ENCODE measurements at places on chromosomes 4 and X. TPM values are rescaled to one million over a fixed set of nuclear protein-coding genes. Genes with fewer than 3 reads are reported as not detected.

GRCh38 chr4:41658163-41658562 lies 90.4 kb downstream of the PHOX2B start:
- DNase-seq = no peak

GRCh38 chr4:52172166-52172565 lies 121.1 kb downstream of the SPATA18 start:
- no peak for DNase-seq

DNA sequence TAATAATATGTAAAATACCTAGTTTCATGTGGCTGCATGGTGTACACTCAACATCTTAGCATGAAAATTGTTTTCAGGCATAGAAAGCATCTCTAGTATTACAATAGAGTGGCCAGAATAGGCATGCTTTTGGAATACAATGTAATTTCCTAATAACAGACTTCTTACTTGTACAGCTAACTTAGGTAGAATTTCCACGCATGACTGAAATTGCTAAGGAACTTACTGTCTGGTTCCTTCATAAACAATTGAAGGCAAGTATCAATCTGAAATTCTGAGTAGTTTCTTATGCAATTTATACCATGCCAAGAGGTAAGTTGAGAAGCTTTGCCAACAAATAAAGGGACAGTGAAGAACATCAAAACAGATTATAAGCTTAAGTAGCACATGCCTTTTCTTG lies 26.7 kb downstream of the SULT1E1 start:
- DNase-seq = no peak

DNA sequence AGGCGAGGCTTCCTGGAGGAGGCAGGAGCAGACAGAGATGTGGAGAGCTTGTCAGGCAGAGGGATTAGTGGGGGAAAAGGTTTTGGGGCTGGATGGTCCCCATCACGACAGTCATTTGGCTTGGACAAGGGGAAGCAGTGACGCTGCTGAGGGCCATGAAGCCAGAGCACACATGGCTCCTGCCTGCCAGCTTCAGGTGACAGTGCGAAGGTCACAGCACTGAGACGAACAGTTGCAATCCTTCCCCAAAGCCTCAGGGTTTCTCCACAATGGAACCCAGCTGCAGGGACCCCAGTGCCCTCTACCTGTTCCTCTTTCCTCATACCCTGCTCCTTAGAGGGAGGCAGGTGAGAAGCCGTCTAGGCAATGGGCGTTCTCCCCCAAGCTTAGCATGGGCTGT lies 110.3 kb downstream of the DRD5 start:
- DNase-seq = no peak

GRCh38 chr4:153022241-153022715 lies 86.2 kb downstream of the FHDC1 start:
- DNase-seq = no peak

DNA sequence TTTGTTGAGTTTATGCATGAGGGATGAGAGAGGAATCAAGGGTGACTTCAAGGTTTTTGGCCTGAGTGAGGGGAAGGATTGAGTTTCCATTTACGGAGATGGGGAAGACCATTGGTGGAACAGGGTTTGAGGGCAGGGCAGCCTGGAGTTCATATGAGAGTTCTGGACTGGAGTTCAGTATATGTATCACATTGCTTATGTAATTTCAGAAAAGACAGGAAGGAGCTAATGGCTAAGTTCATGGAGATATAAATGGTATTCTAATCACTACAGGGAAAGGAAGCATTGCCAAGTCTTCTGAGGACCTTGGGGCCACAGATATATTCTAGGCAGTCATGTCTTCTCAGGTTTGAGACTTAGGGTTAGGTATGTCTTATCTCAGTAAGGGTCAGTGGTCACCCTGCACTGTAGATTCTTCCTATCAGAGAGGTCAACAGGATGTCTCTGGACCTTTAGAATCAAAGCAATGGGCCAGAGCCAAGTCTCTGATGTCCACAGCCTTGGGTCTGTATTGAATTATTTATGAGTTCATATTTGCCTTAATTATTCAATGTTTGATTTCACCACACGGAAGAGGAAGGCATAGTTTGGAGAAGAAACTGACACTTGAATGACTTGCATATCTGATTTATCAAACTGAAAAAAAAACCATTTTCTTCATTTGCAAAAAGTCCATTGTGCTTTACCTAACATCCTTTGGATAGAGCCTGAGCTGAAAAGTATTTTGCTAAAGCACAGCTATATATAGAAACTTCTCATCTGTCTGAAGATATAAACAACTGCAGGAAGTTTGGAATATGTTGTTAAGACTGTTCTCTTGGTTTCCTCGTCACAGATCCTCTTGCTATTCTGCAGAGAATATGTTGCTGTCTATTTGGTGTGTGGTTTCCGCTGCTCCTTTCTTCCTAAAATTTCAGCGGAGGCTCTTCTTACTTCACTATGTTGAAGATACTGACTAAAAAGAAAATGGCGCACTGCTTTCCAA lies 139.5 kb downstream of the PDGFRA start:
- DNase-seq = no peak

DNA sequence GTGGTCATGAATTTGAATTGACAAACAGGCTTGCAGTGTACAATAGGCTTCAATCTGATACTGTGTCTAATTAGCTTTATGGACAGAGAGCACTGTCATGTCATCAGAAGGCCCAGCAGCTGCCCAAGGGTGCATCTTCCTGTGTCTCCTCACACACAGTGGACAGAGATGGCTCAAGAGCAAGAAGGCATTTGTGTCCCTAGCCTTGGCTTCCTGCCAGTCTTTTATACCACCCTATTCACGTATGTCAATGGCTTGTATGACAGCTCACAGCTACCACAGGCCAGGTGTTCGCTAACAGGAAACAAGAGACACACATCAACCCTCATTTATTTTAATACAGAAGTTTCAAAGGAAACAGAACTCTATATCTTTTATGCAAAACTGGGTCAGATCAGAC lies 874.0 kb upstream of the AGA start:
- no peak for DNase-seq

GRCh38 chr4:142339053-142339452 lies 507.0 kb downstream of the INPP4B start:
- no peak for DNase-seq

DNA sequence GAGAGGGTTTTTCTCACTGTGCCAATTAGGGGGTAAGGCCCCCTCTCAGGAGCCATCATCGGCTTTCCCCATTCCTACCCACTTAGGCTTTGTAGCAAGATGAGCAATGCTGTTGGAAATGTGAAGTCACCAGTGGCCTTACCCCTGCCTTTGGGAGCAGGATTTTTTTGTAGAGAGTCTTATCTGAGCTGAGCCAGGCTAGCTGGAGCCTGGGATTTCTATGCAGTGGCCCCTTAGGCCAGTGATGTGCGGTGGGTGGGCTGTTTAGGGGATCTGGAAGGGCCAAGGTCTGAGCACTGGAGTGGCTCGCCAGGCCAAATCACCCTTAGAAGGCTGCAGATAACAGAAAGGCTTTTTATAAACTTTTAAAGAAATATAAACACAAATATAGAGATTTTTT lies 4.2 kb downstream of the CXorf65 start:
- DNase-seq = no peak

DNA sequence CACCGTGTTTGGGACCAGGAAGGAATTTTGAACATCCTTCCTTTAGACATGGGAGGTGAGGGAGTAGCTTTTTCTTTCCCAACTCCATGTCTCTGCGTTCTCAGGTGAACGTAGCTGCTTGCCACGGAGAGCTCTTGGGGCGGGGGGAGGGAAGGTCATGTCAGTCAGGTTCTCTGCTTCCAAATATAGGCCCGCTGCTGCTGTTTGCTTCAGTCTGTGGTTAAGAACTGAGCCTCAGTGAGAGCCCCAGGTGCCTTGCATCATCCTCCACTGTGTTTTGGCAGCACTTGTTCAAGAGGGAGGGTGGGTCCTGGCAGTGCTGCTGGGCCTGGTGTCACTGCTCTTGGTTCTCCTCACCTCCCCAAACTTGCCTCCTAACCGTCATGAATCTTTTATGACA lies 46.5 kb downstream of the HADH start:
- DNase-seq = no peak

DNA sequence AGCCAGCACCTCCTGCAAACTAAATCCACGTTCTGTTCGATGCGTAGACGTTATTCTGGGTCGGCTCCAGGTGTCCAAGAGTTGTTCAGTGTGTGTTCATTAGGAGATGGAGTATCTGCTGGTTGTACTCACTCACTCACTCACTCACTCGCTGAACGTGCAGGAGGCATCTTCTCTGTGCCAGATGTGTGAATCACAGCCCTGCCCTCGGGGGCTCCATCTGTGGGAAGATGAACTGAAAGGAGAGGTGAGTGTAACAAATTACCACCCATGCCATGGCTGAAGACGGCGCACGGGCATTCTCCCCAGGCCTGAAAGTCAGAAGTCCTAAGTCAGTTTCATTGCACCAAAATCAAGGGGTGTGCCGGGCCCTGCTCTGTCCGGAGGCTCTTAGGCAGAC lies 16.1 kb downstream of the NSG1 start:
- no peak for DNase-seq

GRCh38 chr4:60724623-60725022 lies 475.5 kb upstream of the ADGRL3 start:
- no peak for DNase-seq

- DNase-seq = no peak
Measured at GRCh38 chr4:88734403-88734949, 36.8 kb upstream of the NAP1L5 start.

MAGEA8 gene
- total RNA-seq = not detected

TRIM2 gene
- 55.9 TPM for total RNA-seq

DHRSX gene
- total RNA-seq = 21.2 TPM

FAM47A gene
- total RNA-seq = not detected

HNRNPD gene
- 98.5 TPM for total RNA-seq

DMP1 gene
- not detected for total RNA-seq

GAGE13 gene
- not detected for total RNA-seq
